Activated CD4-positive, alpha-beta T cell treated with anti-CD3 and anti-CD28 coated beads, Interleukin-2, amount 50 U/mL, for 24 hours (primary cell): ENCODE measurements at places on chromosomes 13 and 19.

GRCh38 chr13:24053519-24054251 lies 106.8 kb upstream of the SPATA13 start:
- DNase-seq, result peak; percentile 54

- no peak for DNase-seq
Observed at GRCh38 chr19:55563261-55563690, 17.4 kb downstream of the ZNF579 start.

DNA sequence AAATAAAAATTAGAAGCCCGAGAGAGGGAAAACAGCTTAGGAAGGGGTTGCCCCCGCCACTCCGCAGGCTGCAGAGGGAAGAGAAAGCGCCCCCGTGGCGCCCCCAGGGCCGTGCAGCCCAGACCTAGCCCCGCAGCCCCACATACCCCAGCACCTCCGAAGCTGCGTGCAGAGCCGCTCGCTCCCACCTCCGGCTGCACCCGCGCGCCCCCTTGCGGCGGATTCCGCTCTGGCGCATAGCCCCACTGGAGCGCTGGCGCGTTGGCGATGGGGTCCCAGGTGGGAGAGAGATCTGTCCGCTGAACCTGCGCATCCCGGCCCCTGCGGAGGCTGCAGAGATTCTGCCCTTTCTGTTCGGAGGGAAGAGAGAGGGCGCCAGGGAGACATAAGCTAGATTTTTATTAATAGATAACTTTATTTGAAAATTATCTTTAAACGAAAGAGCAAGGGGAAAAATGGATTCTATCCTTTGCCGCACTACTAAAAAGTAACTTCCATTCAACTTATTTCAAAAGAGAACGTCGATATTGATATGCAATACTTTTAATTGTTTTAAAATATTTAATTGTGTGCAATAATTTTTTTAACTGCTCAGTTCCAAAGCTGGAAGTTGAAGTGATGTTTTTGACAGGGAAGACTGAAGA lies 11.7 kb upstream of the CLN5 start:
- peak; percentile 74 for DNase-seq

- no peak for DNase-seq
Observed at GRCh38 chr13:112918746-112919145, 50.3 kb upstream of the MCF2L start.

GRCh38 chr19:4660993-4661392 lies 9.1 kb downstream of the MYDGF start:
- DNase-seq, result no peak

GRCh38 chr13:49893591-49893990 lies 42.5 kb downstream of the SPRYD7 start:
- no peak for DNase-seq

- DNase-seq, result no peak
Observed at GRCh38 chr13:20702915-20703779, at the start of gene IL17D. Gene IL17D, plus strand, starts transcription at chr13:20703699. Its CDS starts 303 bp downstream, at chr13:20704002.

- DNase-seq, result peak; percentile 54
Observed at GRCh38 chr19:50325310-50326100, 3.7 kb downstream of the KCNC3 start.

DNA sequence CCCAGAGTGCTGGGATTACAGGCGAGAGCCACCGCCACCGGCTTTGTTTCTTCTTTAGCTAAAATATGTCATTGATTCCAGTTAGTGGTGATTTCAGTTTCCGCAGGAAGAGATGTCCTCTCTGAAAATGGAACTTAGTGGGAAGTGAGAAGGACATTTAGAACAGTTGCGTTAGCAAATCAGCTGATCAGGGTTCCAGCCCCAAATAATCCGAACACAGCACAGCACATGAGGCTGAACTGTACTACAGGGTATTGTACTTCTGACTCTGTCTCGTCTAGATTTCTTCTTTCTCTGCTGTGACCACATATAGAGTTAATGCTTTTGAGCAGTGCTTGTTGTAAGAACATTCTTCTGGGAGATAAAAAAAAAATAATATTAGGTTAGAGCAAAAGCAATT lies 314.4 kb downstream of the MYO16 start:
- DNase-seq, result no peak

DNA sequence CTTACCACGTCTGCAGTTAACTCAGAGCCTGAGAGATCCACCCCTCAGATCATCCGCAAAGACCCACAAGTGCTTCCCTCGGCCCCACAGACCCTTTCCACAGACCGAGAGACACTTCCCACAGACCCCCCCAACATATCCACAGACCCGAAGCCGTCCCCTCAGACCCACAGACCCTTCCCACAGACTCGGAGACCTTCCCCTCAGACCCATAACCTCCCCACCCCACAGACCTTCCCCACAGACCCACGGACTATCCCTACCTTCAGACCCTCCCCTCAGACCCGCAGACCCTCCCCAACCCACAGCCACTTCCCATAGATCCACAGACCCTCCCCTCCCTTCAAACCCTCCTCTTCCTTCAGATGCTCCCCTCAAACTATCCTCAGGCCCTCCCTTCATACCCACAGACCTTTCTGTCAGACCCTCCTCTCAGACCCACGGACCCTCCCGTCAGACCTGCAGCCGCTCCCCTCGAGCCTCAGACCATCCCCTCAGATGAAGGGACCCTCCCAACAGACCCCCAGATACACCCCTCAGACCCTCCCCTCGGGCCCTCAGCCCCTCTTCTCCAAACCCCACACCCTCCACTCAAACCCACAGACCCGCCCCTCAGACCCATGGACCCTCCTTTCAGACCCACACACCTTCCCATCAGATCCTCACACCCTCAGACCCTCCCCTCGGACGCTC lies 20.1 kb upstream of the TFDP1 start:
- no peak for DNase-seq

DNA sequence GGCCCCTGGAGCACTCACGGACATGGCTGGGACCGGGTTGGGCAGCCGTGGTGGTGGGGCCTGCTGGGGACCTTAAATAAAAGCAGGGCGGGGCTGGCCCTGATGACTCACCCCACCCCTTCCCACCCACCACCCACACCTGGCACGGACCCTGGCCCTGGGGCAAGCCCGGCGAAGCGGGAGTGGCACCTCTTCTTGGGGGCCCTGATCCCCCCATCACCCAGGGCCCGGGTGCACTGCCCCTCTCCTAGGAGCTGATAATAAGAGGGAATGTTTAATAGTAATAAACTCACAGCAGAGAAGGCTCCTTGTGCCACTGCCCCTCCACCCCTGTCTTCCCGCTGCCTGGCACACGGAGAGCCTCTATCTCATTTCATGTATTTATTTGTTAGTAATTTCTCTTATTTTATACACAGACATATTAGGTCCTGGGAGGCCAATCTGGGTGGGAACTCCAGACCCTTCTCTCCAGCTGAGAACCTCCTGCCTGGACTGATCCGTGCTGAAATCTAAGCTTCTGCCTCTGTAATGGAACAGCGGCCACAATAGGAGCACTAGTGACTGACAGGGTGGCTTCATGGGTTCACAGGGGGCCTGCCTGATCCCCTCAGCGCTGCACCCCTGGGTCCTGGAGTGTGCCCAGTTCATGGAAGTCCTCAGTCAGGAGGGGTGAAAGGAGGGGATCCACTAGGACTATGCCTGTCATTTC lies at the start of gene LGALS7:
TSS of gene LGALS7 (minus strand) at position 49 of the 709 bp plus-strand sequence. CDS start at position 24, 25 bp downstream.
- no peak for DNase-seq

DNA sequence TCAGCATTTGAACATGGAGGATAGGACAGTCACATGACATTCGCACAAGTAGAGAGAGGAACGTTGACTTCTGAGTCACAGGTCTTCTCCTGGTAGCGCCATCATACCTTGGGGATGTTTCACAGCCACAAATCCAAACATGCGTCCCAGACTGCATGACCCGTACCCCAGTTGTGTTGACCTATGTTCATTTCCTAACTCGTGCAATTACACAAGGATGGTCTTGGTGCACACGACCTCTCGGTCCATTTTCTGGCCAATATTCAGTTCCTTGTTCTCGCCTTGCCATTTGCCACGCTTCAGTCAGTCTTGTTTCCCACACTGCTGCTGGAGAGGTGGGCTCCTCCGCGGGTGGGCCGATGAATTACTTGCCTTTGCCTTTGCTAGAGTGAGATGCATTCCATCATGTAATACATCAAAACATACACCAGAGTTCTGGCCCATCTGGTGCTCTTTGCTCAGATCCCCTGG lies 87.3 kb downstream of the COL4A2 start:
- no peak for DNase-seq

DNA sequence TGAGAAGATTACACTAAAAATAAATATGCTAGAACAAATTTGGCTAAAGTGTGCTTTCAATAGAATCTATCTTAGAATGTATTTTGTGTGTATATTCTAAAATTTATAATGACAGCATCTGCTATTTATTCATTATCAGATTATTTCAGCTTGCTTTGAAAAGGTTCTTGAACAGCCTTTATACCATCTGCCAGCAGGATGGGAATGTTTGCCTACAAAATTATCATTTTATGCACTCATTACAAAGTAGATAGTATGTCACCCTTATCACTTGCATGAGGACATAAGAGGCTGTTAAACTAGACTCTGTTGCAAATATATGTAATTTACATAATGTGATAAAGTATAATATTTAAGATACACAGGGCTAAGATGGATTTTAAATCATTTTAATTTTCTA lies 1286.9 kb upstream of the PCDH20 start:
- no peak for DNase-seq

GRCh38 chr13:48231080-48231479 lies 1.9 kb upstream of the ITM2B start:
- no peak for DNase-seq

DNA sequence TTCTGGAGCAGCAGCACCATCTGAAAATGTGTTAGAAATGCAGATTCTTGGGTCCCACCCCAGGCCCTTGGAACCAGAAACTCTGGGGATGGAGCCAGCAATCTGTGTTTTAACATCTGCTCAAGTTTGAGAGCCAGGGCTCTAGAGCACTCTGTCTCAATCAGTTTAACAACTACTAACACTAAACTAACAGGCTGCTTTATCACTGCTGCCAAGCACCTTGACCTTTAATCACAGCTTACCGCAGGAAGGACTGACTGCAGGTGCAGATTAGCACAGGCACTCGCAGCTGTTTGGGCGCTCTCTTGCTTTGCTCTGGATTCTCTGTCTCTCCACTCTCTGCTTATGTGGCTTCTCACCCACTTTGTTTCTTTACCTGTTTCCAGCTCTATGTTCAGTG lies 163.5 kb downstream of the MTUS2 start:
- no peak for DNase-seq

- no peak for DNase-seq
Observed at GRCh38 chr19:6686628-6686975, 16.6 kb upstream of the TNFSF14 start.

GRCh38 chr13:20198781-20199180 lies 6.0 kb upstream of the GJB2 start:
- DNase-seq, result no peak

GRCh38 chr13:100941377-100942368 lies 267.1 kb upstream of the TMTC4 start:
- DNase-seq, result no peak
